ENCODE measurements at places on chromosomes 3 and 15. TPM values are rescaled to one million over a fixed set of nuclear protein-coding genes. Genes with fewer than 3 reads are reported as not detected.
A peak's percentile ranks its signal among the peaks of the same experiment; 100 is the strongest.

- DNase-seq = no peak
Measured at GRCh38 chr3:150348500-150348899, 59.6 kb upstream of the TSC22D2 start.

GRCh38 chr3:55770077-55770476 is 283.0 kb upstream of the WNT5A start:
- no peak for DNase-seq

MCTP2 gene
- 17.8 TPM for polyA plus RNA-seq

- DNase-seq = no peak
Measured at GRCh38 chr3:119173325-119173724, at the start of gene UPK1B. TSS of gene UPK1B (plus strand) at chr3:119173598. CDS start at chr3:119186742, 13,144 bp downstream.

DNA sequence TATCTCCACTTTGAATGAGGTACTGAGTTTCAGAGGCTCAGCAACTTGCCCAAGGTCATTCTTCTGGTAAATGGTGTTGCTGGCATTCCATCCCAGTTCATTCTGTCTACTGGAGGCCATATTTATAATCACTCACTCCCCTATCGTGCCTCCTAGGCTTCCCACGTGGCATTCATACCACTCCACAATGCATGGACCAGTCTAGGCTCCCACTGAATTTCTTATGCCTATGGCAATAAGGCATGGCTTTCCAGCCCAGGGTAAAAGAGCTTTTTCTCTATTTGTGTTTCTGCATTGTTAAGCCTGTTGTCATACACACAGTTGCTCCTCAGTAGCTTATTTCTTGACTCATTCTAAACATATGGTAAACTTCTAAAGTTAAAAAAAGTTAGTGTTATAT is 19.9 kb downstream of the BBX start:
- DNase-seq = no peak

DNA sequence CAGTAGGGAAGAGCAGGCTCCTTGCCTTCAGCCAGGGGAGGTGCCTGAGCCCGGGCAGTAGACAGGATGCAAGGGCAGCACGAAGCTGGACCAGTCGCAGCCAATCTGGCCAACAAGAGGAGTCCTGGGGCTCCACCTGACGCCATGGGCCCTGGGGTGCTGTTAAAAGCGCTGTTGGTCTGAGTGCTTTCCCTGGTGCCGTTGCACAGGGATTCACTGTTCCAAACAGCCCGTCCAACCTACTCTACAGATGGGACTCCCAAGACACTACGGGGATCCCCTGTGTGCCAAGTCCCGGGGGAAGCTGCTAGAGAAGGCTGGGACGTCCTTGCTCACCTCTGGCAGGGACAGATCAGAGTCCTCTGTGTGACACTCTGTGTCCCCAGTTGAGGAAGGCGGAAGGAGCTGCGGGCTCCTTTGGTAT is 632 bp downstream of the CTSH start:
- no peak for DNase-seq

ANKUB1 gene
- not detected for polyA plus RNA-seq

CACNA2D2 gene
- 0.09 TPM for polyA plus RNA-seq

GRCh38 chr3:138593488-138594149 is 441 bp downstream of the CEP70 start:
- no peak for DNase-seq

DNA sequence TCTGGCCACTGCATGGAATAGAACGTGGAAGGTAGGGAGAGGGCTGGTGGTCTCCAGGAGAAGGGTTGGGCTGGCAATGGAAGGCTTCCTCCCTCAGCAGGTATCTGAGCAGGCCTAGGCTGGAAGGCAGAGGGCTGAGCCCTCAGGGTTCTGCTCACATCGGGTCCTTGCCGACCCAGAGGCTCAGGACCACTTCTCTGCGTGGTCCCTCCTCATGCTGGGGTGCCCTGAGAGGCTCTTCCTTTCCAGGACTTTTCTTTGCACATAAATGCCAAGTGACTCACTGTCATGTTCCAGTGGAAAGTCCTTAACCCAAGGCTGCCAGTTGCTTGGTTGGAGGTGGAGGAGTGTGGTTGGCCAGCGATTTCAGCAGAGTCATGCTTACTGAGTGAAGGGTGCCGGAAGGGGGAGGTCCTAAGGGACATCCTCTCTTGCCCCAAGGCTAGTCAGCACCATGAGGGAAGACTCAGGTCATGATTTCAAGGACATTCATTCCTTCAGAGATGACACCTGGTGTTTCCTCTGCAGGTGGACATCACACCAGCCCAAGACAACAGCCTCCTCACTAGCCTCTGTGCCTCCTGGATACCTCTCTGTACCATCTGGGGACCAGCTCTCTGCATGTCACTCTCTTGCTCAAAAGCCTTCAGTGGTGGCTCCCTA is 8.2 kb downstream of the SLC6A6 start:
- DNase-seq = peak; percentile 53

GRCh38 chr3:190036631-190037030 is 84.1 kb downstream of the P3H2 start:
- no peak for DNase-seq

- DNase-seq = no peak
Measured at GRCh38 chr3:140292170-140292569, 357.2 kb downstream of the CLSTN2 start.

TRH gene
- not detected for polyA plus RNA-seq

GRCh38 chr15:85691350-85692240 is 103.1 kb downstream of the KLHL25 start:
- DNase-seq = no peak

DNA sequence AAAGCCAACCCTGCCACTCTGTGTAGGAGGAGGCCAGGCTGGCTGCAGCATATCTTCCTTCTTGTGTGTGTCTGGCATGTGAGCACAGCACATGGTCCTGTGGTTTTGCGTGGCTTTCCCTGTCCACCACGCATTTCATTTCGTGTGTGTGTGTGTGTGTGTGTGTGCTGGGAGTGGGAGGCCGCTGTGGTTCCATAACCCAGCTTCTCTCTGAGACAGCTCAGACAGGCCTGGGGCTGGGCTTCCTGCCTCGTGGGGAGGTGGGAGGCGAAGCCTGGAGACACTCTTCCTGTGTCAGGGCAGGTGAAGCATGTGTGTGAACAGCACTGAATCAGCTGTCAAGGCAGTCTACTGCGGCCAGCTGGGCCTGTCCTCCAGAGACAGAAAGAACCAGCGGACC is 16.0 kb upstream of the MRPS22 start:
- no peak for DNase-seq

CD47 gene
- 87.4 TPM for polyA plus RNA-seq

ZNF660 gene
- polyA plus RNA-seq = 2.8 TPM

CYP1A2 gene
- not detected for polyA plus RNA-seq

- DNase-seq = no peak
Measured at GRCh38 chr15:95590533-95591044, 739.9 kb upstream of the NR2F2 start.
